ENCODE measurements at places on chromosomes 12 and 14. TPM values are rescaled to one million over a fixed set of nuclear protein-coding genes. Genes with fewer than 3 reads are reported as not detected.

DNA sequence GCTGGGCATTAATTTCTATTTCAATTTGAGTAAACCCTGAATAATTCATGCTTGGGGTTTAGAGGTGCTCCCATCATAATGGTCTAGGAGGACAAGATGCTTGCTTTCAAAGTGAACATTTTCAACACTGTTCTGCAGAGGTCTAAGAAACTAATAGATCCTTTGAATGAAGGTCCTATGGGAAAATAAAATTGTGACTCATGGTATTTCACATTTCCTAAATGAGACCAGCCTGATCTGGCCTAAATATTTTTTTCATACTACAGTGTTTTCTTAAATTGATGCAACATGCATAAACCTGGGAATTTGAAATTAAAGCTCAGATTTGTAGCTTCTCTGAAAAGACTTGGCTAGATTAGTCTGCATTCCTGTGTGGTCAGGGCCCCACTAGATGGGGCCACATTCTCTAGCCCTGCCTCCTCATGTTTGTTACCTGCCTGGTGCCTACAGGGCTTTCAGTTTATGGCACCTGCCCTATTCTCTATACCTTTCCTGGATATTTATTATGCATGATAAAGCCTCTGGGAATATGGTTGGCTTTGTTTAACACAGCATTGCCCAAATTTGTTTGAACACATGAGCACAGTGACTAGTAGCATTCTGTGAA is 112.7 kb downstream of the METTL25 start:
- DNase-seq: no peak

DNA sequence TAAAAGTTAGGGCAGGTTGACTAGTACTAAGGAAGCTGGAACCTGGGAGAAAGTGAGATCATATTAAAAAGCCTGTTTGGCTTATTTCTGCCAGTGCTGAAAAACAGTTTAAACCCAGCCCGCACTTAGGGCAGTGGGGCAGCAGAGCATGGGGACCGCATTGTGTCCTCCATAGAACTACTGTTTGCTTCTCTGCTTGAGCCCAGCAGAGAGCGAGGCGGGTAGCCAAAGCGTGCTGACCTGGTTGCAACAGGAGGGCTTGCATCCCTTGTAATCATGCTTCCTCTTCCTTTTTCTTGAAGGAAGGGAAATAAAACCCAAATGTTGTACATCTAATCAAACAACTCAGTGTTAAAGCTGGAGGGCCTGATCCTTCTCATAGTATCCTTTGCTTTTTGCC is 82.5 kb upstream of the HOXC13 start:
- no peak for DNase-seq

DNA sequence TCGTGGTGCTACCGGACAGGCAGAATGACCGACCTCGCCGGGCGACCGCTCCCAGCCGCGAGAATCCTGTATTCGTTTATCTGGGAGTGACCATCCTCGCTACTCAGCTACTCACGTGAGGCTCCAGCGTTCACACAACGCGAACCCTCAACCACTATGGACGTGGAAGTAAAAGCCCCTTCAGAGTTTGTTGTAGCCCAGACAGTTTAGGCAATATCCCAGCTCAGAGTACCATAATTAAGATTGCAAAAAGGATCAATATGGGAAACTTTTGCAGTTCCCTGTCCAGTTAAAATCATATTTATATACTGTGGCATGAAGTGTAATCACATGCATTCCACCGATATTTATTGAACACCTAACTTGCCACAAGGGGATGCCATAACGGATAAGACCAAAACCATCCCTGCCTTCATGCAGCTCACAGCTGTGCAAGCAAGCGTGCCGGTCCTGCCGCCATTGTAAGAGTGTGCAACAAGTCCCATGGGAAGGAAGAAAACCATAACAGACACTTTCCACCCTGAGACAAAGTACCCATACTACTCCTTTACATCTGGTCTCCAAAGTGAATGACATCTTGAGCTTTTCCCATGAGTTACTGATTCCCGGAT is 938 bp upstream of the MAX start:
- DNase-seq: peak; percentile 28

GRCh38 chr14:21072781-21073339 is 2.8 kb downstream of the ARHGEF40 start:
- DNase-seq: no peak

GPR162 gene
- 0.95 TPM for total RNA-seq

C12orf42 gene
- total RNA-seq: not detected

- no peak for DNase-seq
Observed at GRCh38 chr12:46547421-46548354, 175.1 kb upstream of the SLC38A2 start.

FLRT2 gene
- 101 TPM for total RNA-seq

- DNase-seq: no peak
Observed at GRCh38 chr12:63820427-63820826, 24.1 kb upstream of the SRGAP1 start.

DNA sequence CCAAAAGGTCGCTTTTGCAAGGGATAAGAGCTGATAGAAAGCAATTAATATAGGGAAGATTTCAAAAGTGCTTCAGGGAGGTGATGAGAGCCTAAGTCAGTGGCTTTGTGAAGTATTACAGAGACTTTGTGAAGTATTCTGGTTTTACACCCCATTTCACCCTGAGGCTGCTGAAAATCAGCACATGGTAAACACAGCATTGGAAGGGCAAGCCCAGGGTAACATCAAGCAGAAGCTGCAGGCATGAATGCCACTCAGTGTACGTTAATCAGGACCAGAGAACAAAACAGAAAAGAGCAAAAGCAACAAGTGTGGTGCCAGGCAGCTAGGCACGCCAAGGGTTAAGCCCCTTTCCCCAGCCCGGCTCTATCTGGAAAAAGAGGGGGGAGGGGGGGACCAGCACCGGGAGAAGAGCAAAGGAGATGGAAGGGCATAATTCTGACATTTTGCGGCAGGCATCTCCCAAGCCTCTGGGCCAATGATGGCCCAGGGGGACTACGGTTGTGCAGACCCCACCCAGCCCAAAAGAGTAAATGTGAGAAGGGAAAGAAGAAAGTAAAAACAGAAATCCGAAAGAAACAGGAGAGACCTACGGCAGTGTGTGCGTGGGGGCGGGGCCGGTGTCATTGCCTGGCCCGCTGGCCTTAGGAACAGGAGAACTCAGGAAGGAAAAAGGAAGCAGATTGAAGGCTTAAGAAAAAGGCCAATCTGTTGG is 58.9 kb downstream of the DHRS2 start:
- DNase-seq: peak; percentile 38

DNA sequence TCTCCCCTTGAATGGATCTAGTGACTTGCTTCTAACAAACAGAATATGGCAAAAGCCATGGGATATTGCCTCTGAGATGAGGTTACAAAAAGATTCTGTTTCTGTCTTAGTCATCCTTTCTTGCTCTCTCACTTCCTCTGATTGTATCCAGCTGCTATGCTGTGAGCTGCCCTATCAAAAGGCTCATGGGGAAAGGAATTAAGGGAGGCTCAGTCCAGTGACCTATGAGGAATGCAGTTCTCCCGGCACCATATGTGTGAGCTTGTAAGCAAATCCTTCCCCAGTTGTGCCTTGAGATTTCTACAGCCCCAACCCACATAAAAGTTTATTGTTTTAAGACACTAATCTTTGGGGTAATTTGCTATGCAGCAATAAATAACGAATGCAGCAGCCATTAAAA is 183.1 kb downstream of the KLHL28 start:
- DNase-seq: no peak

TMEM132C gene
- 3.2 TPM for total RNA-seq

DNA sequence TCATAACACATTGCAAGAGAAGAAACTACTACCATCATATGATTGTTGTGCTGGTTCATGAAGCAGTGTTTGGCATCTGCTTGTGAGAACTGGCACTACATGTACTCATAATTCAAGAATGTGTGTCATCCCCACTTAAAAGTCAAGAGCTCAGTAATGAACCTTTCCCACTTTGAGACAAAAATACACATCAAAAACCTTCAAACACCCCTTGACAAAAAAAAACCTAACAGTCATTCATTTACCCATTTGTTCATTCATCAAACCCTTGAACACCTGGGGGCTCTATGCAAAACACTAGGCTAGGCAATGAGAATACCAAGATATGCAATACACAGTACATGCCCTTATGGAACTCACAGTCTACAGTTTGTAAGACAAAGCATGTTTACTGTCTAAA is 40.0 kb downstream of the KIF21A start:
- DNase-seq: no peak

GRCh38 chr14:51207621-51208020 is 32.4 kb upstream of the TMX1 start:
- DNase-seq: no peak

DNA sequence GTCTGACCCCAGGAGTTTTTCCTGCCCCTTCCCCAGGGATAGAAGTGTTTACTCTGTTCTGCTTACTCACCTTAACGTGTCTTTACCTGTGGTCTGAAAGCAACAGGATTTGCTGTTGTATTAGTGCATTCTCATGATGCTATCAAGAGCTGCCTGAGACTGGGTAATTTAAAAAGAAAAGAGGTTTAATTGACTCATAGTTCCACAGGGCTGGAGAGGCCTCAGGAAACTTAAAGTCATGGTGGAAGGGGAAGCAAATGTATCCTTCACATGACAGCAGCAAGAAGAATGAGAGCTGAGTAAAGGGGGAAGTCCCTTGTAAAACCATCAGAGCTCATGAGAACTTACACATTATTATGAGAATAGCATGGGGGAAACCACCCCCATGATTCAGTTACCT is 240.4 kb downstream of the SNAPC1 start:
- no peak for DNase-seq

DNA sequence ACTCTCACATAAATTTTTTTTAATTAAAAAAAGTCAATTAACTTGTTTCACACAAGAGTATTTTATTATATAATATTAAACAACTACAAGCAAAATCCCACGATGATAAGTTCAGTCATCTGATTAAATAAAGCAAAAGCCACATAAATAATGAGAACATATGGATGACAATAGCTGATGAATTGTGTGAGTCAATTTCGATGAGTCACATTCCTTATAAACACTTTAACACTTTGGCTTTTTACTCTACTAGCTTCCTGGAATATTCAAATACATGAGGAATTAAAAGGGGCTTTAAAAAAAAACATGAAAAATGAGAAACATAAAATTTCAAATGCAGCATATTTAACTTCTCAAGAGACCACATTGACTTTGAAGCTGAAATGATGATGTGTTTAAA is 95.3 kb downstream of the BCAT1 start:
- no peak for DNase-seq

GRCh38 chr14:57478050-57478449 is 15.6 kb downstream of the CCDC198 start:
- no peak for DNase-seq

GRCh38 chr14:39680777-39681176 is 248.5 kb upstream of the FBXO33 start:
- DNase-seq: no peak

DNA sequence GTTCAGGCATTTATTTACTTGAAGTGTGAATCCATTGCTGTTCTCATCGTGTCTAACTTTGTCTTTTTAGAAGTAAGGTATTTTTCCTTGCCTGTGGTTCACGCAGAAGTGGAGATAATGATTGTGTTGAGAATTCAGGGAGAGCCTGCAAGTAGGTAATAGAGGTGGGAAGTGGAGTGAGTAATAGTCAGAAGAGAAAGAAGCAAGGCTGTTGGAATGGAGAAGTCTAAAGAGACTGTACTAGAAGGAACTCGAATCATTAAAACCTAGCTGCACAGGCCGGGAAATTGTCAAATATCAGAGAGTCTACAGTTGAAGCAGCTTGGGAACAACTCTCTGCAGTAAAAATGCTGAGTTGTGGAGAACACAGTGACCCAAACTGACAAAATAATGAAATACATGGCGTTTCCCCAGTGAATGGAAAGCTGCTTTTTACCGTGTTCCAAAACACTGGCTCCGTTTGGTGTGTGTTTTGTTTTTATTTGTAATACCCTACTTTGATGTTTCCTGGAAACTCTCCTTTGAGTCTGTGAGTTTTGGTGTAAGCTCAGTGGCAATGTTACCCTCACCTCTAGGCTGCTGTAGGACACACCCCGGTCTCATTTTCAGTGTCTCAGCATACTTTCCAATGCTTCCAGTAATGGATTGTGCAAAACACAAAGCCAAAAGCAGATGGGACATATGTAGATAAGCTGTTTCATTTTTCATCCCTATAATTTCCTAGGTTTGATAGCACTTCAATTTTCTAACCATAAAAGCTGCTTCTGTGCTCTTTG is 146.6 kb downstream of the CRADD start:
- DNase-seq: no peak

PLEK2 gene
- 6.4 TPM for total RNA-seq

GRCh38 chr12:62530596-62530995 is 64.0 kb downstream of the MON2 start:
- no peak for DNase-seq

MIPOL1 gene
- total RNA-seq: 7.6 TPM

DNA sequence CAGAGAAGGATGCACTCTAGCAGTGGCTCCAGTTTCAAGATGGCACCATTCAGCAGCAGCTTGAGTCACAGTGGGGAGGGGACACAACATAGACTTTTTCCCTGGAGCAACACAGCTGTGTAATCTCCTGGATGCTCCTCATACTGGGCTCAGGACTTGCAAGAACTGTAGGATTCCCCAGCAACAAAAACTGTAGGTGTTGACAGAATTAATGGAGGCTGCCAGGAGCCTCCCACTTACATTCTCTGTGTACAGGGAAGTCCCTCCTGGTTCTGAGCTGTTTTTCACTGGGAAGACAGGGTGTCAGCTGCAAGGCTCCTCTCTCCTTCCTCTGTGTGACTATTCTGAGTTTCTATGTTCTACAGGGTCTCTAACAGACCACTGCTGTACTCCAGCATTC is 217.9 kb downstream of the KIF21A start:
- no peak for DNase-seq

RNASE2 gene
- 0.28 TPM for total RNA-seq
